T-helper 2 cell treated with Interferon-gamma antibody and Interleukin-4, amounts not matched to agents 5 μg/mL and 100 μg/mL, for 36 hours (primary cell): ENCODE measurements at places on chromosomes 4 and X.

- no peak for DNase-seq
These were observed 49.6 kb downstream of the PRPS1 start for GRCh38 chrX:107677909-107678308.

GRCh38 chrX:116499780-116500179 lies 37.0 kb upstream of the CT83 start:
- DNase-seq = no peak

DNA sequence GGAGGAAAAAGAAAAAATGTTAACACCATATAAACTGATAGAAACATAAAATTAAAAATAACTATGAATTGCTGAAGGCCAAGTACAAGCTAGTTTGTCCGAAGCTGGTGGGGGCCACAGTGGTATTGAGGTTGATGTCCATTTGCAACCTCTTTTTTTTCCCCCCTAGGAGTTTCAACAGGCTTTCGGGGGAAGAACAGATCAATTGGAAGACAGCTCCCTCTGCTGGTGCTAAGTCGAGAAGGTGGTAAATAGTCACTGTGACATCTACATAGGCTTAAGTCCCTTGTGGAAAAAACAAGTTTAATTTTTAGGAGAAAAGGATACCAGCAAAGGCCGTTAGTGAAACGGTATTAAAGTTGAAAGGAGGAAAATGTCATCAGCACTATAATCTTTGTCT lies 115.7 kb upstream of the ZXDA start:
- no peak for DNase-seq

GRCh38 chrX:32010948-32011347 lies 939.1 kb upstream of the FTHL17 start:
- DNase-seq = no peak

GRCh38 chrX:8864161-8864560 lies 63.0 kb upstream of the FAM9A start:
- no peak for DNase-seq
